Right lobe of liver (tissue), 6 donors: ENCODE measurements at places on chromosomes 6 and 20.

GRCh38 chr20:22430746-22431168, 153.6 kb downstream of the FOXA2 start:
- DNase-seq, result peak; percentile 60

DNA sequence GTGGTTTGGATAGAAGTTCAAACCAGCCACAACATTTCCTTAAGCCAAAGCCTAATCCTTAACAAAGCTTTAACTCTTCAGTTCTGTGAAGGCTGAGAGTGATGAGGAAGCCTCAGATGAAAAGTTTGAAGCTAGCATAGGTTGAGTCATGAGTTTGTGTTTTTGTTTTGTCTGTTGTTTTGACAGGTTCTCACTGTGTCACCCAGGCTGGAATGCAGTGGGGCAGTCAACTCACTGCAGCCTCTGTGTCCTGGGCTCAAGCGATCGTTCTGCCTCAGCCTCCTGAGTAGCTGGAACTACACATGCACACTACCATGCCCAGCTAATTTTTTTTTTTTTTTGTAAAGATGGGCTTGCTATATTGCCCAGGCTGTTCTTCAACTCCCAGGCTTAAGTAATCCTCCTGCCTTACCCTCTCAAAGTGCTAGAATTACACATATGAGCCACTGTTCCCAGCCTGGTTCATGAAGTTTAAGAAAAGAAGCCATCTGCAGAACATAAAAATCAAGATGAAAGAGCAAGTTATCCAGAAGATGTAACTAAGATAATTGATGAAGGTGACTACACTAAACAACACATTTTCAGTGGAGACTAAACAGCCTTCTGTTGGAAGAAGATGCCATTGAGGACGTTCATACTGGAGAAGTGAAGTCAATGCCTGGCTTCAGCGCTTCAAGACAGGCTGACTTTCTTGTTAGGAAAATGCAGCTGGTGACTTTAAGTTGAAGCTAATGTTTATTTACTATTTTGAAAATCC, 96.2 kb downstream of the SMAP1 start:
- no peak for DNase-seq

DNA sequence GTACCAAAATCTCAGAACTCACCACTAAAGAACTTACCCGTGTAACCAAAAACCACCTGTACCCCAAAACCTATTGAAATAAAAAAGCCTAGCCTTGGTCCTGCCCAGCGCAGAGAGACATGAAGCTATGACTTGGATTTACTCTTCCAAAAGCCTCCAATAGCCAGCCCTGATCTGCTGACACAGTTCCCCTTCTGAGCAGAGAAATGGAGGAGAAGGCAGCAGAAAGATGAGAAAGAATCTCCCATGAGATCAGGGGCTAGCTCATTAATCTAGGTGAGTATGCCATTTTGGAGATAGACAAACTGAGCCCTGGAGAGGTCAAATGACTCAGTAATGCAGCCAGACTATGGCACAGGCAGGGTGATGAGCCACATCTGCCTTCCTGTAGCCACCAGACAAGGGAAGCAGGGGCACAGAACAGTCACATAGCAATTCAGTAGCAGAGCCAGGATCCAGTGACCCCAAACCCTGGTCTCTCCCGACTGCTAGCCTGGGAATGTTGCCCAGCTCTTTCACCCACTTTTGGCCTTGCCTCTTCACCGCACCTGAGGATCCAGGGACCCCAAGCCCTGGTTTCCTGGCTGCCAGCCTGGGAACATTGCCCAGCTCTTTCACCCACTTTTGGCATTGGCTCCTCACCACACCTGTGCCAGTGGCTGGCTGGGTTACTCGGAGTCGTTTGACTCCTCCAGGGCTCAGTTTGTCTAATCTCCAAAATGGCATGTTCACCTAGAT, 7.2 kb upstream of the SDCBP2 start:
- peak; percentile 78 for DNase-seq

DNA sequence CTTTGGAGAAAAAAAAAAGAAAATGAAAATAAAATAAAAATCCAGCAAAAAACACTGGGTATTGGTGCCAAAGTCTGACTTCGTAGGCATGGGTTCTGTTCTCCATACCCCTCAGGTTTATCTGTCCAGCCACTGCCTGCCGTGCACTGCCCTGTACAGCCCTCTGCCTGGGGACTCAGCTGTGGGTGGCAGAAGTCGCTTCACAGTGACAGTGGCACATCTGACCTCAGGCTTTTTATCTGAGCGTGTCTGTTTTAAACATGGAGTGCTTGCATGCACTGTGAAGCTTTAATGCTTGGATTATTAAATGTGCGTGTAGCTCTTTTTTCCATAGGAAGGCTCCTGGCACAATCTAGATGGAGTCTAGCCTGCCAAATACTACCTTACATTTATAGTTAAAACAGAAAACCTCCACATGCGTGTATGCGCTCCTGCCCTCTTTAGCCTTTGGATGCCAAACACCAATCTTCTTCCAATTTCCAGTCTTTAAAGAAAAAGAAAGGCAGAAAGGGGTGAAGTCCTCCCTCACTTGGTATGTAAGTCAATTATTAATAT, 375.5 kb downstream of the UTRN start:
- DNase-seq, result no peak

- DNase-seq, result no peak
Observed at GRCh38 chr6:12148841-12149240, 136.7 kb downstream of the HIVEP1 start.

DNA sequence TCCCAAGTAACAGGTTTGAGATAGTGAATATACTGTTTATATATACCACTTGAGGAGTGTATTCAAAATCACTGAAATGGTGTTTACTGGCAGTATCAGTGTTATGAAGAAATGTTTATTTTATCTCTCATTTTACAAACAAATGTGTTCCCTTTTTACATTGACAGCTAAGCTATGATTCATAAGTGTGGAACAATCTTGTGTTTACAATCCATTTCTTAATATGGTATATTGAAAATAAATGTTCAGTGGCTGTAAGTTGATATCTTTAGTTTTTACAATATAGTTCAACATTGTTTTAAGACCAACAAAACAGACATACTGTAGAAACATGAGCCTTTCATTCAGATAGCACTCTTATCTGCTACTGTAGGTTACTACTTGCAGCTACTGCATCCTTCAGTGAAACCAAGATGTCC, 14.3 kb downstream of the PHF3 start:
- DNase-seq, result no peak

DNA sequence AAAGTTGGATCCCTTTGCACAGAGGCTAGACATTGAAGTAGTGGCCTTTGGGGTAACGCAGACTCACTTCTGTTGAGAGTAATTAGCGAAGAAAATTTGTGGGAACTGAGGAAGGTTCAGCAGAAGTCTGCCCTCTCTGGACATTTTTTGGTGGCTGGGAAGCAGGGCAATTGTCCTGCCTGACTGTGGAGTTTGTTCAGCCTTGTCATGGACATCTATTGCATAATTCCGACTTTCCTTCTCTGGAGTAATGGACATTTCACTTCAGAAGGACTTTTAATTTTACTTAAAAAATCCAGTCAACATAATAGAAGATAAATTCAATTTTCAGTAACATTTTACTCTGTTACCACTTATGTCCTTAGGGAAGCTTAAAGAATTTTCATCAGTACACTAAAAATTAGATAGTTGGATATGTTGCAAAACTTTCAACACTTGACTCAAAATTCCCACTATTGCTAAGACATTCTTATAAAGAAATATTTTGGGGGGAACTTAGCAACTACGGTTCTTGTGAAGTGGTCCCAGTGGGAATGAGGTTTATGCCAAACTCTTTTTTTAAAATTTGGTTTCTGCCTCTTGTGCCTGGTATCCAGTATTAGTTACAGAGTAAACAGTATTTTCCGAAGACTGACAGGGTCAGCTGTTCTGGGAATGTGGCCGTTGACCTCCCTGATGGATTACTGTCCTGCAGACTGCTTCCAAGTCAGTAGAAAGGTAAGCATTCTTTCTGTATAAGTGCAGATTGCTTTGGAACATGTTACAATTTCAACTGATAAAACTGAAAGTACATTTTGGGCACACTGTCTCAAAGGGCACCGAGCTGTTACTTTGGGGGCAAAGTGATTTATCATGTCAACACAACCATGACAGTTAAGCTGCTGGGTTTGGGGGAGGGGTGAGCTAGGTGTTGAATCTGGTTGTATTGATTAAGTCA, 100.6 kb upstream of the MLIP start:
- peak; percentile 86 for DNase-seq

DNA sequence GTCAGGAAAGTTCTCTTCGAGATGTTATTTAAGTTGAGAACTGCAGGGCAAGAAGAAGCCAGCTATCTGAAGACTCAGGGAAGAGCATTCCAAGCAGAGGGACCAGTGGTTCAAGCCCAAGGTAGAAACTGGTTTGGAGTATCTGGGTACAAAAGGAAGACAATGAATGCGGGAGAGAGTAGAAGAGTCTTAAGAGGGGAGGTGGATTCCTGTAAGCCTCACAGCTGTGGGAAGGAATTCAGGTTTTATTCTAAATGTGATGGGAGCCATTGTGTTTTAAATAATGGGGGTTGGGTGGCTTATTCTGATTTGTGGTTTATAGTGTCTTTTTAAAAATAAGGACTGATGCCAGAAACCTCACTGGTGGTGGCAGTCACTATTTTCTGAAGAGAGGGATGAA, 37.6 kb upstream of the TENT5A start:
- DNase-seq, result no peak

- no peak for DNase-seq
Observed at GRCh38 chr6:137870744-137871247, 3.7 kb downstream of the TNFAIP3 start.

DNA sequence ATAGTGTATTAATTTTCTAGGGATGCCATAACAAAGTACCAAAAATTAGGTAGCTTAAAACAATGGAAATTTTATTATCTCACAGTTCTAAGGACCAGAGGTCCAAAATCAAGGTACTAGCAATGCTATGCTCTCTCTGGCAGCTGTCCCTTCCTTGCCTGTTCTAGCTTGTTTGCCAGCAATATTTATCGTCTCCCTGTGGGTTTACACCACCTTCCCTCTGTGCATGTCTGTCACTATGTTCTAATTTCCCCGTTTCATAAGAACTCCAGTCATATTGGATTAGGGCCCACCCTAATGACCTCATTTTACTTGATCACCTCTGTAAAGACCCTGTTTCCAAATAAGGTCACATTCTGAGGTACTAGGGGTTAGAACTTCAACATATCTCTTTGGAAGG, 217.2 kb downstream of the IBTK start:
- no peak for DNase-seq

DNA sequence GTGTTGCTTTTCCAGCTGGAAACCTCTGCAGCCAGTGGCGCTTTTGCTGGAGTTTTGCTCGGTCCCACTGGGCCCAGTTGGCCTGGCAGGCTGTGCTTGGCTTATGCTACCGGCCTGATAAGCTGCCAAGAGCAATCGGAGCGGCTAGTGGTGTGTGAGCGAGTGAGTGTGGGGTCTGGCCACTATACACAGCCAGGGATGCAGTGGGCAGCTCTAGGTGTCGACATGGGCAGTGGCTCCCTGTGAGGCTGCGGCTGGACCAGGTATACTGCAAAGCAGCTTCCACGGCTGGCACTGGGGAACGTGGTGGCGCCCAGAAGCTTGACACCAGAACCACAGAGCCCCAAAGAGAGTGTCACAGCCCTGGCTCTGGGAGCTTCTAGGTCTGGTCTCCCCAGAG, 996.5 kb downstream of the GRIK2 start:
- DNase-seq, result no peak

DNA sequence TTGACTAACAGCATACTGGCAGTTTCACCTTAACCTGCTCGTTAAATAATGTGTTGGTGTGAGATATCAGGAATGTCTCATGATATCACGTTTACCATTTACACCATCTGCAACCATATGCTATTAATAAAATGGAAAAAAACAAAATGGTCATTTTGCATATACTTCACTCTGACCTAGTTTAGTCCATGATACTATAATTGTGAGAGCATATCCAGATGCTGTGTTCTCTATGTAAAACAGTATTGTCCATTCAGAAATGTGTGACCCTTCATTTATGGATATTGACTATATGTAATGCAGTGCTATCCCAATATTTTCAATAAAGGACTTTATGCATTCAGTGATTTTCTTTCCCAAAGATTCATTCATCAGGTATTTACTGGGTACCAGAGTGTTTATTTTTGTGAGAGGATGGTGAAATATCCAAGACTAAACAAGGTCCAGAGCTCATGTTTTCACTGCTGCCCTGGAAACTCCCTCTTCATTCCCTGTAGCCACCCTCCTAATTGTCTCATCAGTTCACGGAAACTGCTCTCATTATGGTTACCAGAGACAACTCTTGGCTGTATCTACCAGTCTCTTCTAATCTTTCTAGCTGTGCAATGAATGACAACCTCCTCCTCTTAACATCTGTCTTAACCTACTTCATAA, 25.7 kb upstream of the HINT3 start:
- DNase-seq, result no peak

GRCh38 chr6:149231778-149232177, 85.7 kb upstream of the TAB2 start:
- no peak for DNase-seq

GRCh38 chr6:127301199-127301700, 34.6 kb downstream of the RNF146 start:
- DNase-seq, result no peak

DNA sequence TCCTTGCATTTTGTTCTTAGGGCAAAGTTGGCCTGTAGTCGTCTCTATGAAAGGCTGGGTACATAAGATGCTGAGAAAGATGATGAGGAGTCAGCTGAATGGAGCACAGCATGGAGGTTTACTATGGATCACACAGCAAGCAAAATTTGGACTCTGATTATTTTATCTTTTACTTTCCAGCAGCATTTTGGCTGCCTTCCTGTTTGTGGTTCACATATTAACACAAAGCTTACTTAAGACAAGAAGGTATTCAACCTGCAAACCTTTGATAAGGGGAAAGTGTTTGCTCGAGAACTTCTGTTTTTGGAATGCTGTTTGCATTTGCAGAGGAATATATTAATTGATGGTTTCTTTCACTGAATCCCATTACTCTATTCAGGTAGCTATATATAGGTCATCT, 103.1 kb upstream of the ENPP5 start:
- DNase-seq, result no peak

GRCh38 chr20:10338426-10339180, 95.4 kb downstream of the MKKS start:
- no peak for DNase-seq

DNA sequence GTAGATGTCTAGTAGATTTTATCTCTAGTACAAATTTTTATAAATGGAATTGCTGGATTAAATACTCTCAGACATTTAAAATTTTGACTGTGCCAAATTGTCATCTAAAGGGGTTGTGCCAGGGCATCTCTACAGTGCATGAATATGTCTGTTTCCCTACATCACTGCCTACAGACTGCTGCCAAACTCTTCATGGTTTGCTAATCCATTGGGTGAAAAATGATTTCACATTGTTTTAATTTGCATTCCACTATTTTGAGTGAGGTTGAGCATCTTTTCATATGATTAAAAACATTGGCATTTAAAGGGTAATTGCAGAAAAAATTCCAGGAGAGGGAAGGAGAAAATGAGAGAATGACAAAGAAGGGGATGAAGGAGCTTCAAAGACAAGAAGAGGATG, 267.7 kb upstream of the RNF24 start:
- DNase-seq, result no peak

DNA sequence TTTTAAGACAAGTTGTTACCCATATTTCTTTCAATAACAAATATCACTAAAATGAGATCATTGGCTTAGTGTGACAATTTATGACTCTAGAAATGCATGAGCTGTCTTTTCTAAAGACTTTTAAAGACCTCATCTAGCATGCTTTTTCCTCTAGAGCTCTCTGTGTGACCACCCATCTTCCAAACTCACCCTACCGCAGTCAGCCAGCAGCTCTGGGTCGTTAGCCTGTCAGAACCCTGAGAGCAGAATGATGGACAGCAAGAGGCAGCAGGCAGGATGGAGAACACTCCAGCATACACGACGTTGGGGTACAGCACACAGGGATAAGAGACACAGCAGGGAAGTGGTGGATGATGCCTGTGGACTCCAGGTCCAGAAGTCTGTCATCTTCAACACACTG, 45.1 kb upstream of the TBX18 start:
- DNase-seq, result no peak

- DNase-seq, result no peak
Observed at GRCh38 chr6:166281104-166281503, 27.1 kb downstream of the PRR18 start.
